ENCODE measurements at places on chromosomes 5 and 9.

DNA sequence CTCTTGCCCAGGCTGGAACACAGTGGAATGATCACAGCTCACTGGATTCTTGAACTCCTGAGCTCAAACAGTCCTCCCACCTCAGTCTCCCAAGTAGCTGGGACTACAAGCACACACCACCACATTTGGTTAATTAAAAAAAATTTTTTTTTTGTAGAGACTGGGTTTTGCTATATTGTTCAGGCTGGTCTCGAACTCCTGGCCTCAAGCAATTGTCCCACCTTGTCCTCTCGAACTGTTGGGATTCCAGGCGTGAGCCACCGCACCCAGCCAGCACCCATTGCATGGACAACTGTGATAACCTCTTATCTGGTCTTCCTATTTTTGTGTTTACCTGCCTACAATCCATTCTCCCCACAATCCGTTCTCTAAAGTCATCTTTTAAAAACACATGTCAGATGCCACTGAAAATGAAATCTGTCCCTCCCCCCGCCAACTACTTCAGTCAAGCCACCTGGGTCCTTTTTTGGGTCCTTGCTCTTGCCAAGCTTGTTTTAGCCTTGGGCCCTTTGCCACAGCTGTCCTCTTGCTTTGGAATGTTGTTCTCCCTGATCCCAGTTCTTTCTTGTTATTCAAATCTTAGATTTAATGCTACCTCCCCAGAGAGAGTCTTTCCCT, 250.5 kb downstream of the PIK3R1 start:
- DNase-seq = no peak

DNA sequence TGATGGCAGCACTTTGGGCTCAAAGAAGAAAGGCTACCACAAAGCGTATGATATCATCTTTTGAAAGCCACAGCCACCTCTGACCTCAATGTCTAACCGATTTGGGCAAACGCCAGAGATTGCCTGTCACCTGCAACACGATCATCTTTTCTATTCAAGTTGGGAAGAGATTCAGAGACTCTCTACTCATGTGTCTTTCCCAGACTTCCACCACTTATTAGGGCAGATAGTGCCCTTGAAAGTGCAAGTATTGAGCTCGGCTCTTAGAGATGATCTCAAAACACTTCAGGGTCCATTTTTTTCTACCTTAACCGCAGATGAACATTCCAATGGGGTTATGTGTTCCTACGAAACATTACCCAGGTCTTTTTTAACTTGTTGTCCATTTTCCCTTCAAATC, 213.7 kb downstream of the DRD1 start:
- no peak for DNase-seq

GRCh38 chr5:51902512-51902911, 519.3 kb downstream of the ISL1 start:
- DNase-seq = no peak

- DNase-seq = no peak
These were observed 369.2 kb downstream of the SEMA5A start for GRCh38 chr5:9176641-9177040.

DNA sequence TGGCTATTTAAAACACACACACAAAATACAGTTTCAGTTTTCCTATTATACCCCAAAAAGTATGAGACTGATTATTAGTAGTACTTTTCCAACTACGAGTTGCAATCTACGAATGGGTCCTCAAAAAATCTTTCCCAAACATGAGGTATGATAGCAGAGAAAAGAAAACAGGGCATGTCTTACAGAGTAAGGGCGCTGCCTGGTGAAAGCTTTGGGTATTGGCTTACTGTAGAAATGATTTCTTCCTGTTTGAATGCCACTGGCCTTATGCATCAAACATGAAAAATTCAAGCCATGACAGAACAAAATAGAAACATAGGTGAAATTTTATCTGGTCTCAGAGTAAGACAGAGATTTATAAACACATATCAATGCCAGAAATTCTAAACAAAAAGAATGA, 448.0 kb downstream of the SPOCK1 start:
- no peak for DNase-seq

DNA sequence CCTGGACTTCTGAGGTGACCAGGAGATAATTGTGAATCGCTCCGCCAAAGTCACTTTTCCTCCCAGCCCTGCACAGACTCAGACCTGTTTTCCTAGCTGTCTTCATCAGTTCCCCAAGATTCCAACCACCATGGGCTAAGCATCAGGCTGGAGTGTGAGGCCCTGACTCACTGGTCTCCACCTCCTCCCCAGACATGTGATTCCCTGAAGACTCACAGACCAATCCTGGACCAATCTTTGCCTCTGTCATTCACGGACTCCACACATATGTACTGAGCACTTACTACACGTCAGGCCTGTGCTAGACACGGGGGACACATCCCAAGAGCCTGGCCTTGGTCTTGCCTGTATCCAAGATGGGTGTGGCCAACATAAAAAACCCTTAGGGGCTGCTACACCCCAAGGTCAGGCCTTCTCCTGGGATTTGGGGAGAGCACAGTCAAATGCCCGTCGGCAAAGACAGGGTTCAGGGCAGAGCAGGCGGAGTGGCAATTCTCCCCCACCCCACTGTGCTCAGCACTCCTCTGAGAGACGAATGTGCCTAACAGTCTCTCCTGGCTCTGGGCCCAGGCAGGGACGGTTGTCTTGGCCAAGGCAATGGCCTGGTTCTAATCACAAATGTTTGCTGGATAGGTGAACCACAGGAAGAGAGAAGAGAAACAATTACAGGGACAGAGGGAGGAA, 11.9 kb downstream of the EEIG1 start:
- no peak for DNase-seq

GRCh38 chr9:96777426-96777864, 442 bp downstream of the ZNF510 start:
- DNase-seq = no peak

- no peak for DNase-seq
These were observed 51.1 kb upstream of the FANCC start for GRCh38 chr9:95368377-95369160.

DNA sequence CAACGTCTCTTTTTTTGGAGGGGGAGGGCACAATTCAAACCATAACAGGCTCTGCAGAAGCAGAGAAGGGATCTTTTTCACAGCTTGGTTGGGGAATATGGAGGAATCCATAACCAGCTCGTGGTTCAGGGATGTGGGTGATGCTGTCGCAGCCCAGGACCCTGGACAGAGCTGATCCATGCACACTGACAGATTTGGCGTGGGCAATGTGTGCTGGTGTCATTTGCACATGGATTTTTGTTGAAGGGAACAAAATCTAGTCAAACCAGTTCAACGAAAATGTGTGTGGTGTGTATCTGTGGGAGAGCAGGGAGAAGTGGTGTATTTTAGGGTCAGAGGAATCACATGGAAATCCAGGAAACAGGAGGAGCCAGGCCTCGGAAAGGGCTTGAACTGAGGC, 4.2 kb downstream of the DOCK2 start:
- no peak for DNase-seq

- peak; percentile 96 for DNase-seq
These were observed 241.2 kb downstream of the PIK3R1 start for GRCh38 chr5:68456756-68457217.

DNA sequence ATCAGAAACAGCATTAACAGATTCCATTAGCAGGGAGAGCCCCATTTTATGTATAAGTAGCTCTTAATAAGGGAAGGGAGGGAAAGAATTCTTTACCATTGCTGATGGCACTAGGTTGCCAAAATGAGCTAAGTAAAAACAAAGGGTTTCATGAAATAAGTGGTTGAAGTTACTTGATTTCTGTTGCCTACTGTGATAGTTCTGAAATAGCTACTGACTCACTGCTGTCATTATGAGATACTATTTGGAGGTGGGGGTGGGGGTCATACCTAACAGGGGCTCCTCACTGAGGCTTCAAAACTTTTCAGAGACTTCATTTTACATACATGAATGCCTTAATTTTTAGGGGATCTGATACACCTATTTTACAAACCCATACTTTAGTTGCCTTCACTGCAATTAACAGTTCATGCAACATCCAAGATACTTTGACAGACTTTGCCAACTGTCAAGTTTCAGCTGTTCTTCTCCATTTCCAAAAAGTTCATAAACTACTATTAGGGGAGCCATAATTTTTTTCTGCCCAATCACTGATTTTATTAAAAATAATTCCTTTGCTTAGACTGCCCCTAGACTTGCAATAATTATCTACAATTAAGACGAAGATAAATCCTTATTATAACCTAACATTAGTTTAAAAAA, 4.6 kb downstream of the HOMER1 start:
- no peak for DNase-seq

DNA sequence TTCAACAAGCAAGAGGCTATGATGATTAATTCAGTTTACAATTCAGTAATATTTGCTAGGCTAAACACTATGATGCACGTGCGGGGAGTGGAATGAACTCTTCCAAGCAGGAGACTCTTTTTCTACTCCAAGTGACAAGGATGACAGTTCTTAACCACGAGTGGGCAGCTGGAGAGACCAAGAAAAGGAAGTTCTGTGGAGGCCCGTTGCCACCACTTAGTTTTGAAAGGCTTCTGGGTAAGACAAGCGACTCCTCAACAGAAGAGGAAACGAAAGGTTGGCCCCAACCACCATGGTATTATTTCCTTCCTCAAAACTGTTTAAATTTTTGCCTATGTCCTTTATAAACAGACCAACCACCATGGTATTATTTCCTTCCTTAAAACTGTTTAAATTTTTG, 2.8 kb downstream of the DCAF12 start:
- no peak for DNase-seq

DNA sequence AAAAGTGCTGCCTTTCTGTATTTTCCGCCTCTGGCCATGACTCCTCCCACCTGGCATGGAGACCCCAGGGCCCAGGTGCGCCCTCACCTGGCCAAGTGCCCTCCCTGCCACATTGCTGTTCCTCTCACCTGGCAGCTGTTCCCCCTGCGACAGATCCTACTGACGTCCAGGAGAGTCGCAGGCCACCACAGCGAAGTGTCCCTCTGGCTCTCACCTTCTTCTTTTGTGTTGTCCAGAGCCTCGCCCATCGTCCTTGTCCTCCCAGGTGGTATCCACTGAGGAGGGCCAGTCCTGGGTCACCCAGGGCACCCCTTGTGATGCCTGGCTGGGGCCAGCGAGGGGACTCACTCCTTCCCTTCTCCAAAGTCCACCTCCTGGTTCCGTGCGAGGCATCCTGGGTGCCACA, 2.6 kb downstream of the NKD2 start:
- no peak for DNase-seq

- DNase-seq = no peak
These were observed 6.8 kb upstream of the FCHSD1 start for GRCh38 chr5:141657937-141658545.

GRCh38 chr9:91338681-91339080, 23.0 kb downstream of the AUH start:
- DNase-seq = no peak

- no peak for DNase-seq
These were observed 313.6 kb upstream of the PIK3R1 start for GRCh38 chr5:67901814-67902496.

- peak; percentile 53 for DNase-seq
These were observed 62.8 kb downstream of the PFDN1 start for GRCh38 chr5:140239939-140240700.

DNA sequence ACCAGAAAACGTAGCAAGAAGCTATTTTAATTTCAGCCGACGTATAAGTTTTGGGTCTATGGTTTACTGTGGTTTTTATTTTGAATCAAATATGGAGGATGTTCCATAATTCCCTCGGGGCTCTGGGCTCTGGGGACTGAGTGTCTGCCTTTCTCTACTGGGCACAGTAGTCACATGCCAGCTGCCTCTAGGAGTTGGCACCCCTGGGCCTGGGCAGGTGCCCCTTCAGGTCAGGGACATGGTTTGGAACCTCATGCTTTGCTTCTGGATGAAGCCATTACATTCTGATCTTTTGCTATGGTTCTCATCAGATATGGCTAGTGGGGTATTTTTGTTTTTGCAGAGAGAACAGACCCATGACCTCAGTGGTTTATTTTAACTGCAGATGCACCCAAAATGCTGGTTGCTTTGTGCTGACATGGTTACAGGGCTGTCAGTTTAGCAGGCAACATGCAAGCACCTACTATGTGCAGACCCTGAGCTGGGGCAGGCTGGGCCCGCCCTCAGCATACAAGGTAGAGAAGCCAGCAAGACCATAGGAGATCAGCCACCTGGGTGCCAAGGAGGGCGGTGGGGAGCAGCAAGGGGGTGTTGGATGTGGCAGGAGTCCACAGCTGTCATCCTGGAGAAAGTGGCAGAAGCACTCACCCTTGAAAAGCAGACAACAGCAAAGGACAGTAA, 54.5 kb upstream of the PSD2 start:
- no peak for DNase-seq

DNA sequence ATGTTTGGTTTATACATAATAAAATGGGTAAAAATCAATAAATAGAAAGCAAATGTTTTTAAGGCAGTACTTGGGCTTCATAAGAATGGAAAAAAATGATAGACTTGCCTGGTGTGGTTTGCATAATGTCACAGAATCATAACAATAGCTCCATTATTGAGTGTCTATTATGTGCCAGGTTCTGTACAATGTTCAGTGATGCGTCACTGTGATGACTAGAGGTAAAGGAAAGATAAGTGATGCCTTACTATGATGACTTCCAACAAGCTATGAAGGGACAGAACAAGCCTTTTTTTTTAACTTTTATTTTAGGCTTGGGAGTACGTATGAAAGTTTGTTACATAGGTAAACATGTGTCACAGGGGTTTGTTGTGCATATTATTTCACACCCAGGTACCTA, 128.8 kb downstream of the TMC1 start:
- DNase-seq = no peak

- DNase-seq = no peak
These were observed 86.1 kb upstream of the ADAMTS2 start for GRCh38 chr5:179431221-179431824.

DNA sequence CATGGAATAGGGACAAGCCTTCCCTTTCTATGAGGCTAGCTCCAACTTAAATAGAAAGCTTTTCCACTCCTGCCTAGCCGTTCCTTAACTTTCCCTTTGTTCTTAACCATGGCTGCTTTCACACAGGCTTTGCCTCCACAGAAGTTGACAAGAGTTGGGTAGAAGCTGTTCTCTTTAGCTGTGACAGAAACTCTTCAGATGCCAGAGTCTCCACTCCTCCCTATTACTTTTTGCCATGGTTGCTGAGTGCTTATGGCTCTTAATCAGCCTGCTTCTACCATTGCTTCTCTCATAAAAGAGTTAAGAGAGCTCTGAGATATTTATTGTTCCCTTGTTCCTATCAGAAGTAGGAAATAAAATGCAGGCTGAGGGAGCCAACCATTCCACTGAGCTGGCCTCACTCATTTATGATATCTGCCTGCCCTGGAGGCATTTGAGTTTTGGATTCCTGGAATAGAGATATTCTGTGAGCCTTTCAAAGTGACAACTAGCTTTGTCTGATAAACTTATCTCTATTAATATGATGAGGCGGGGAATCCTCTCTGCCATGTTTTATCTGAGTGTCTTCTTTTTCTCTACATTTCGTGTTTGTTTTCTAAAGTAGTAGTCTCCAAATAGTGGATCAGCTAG, 162.6 kb downstream of the DMAC1 start:
- DNase-seq = no peak

DNA sequence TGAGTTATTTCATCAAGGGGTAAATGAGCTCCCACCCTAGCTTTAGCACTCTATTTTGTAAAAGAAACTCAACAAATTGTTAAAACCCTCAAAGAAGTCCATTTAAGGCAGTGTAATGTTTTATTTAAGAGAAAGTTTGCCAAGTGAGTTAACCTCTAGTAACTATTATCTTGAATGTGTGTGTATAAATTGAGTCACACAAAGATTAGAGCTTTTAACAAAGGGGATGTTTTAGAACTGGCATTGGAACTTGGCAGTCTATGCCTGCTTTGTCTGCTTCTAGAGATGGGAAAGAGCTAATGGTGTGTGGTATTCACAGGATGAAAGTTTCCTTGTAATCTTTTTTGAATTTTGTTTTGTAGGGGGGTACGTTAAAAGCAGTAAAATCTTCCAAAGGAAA, 33.2 kb downstream of the KDM3B start:
- no peak for DNase-seq

Measured in hematopoietic multipotent progenitor cell treated with erythropoietin and hydrocortisone succinate and interleukin-3 and kit ligand, for 15 days (in vitro differentiated cells).